ENCODE measurements at places on chromosomes 3 and 15.

DNA sequence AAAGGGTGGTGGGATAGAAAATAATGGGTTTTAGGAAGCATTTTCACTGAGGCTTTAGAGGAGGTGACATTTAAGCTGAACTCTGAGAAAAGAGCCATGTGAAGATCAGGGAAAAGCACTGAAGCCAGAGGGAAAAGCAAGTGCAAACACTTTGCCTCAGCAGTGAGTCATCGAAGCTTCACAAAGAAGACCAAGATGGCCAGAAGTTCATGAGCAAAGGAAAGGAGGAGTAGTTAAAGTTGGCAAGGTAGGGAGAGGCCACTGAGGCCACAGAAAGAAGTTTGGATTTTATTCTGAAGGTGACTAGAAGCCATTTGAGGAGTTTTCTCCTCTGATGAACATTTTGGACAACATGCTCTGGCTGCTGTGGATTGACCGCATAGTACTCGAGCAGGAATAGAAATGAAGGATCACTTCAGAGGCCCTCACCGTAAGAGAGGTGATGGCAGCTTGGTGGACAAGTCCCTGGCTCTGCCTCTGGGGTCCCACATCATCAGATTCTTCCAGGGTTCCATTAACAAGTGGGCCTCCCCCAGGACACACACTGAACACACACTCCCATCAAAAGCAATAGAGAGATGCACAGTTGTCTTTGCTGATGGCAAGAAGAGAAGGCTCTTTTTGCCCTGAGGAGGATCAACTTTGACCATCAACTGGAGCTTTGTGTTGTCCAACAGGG lies 75.5 kb downstream of the TOP2B start:
- DNase-seq, result no peak

- DNase-seq, result no peak
Observed at GRCh38 chr3:195226900-195227447, 44.0 kb downstream of the XXYLT1 start.

DNA sequence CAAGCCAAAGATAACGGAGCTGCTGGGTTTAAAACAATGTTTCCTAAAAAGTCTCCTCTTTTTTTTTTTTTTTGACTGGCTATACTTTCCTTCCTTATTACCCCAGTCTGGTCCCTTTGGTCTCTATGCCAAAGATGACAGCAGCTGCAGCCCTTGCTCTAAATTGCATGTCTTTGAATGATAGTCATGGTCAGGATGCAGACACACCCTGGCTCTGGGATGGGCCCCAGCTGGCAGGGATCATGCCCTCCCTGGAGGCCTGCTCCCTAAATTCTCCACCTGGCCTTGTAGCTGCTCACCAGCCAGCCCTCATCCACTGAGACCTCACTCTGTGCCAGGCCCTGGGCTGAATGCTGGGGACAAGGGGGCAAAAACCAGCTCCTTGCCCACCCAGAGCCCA lies 95.8 kb downstream of the MESD start:
- DNase-seq, result no peak

DNA sequence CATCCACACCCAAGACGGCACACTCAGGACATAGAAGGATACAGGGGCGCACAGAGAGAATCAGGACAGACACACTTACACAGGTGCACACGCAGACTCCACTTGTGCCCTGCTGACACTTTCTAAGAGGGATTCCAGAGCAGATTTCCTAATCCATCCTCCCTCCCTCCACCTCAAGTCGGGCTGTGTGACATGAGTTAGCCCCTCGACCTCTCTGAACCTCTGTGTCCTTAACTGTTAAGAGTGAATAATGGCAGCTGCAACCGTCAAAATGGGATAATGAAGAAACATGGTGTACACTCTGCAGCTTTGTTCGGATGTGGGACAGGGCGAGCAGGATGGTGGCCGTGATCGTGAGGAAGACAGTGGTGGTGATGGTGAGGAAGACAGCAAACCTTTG lies 100.1 kb downstream of the CPN2 start:
- DNase-seq, result no peak

DNA sequence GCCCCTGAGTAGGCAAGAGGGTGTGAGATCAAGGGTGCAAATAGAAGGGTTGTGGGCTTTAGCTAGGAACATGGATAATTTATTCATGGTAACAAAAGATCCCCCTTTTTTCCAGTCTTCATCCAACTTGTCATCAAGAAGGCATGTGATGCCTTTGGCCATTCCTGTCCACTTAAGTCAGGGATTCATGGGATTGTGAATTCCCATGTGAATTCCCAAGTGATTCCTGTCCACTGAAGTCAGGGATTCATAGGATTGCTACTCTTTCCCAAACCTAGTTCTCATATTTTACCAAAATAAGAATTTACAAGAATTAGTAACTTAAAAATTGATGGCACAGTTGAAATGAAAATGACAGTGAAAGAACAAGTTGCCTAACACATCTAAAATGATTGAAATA lies 40.8 kb downstream of the HMG20A start:
- DNase-seq, result no peak

- DNase-seq, result no peak
Observed at GRCh38 chr3:53773021-53773436, 73.2 kb downstream of the CHDH start.

- DNase-seq, result no peak
Observed at GRCh38 chr3:99808163-99808794, 9.4 kb upstream of the CMSS1 start.

DNA sequence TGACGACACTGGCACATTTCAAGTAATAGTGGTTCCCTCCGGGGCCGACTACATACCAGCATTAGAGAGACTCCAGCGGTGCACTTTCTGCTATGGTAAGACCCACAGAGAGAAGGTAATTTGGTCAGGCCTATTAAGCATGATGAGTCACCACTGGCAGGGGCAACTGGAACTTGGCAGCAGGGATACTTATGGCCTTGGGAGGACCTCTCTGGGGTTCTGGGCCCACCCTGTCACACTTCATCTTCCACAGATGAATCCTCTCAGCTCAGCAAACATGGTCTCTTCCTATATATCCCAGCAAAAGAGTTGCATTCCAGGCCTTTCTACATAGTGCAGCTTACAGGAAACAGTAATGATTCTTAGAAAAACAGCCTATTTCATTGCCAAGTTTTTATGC lies 88.0 kb downstream of the PIK3R4 start:
- no peak for DNase-seq

DNA sequence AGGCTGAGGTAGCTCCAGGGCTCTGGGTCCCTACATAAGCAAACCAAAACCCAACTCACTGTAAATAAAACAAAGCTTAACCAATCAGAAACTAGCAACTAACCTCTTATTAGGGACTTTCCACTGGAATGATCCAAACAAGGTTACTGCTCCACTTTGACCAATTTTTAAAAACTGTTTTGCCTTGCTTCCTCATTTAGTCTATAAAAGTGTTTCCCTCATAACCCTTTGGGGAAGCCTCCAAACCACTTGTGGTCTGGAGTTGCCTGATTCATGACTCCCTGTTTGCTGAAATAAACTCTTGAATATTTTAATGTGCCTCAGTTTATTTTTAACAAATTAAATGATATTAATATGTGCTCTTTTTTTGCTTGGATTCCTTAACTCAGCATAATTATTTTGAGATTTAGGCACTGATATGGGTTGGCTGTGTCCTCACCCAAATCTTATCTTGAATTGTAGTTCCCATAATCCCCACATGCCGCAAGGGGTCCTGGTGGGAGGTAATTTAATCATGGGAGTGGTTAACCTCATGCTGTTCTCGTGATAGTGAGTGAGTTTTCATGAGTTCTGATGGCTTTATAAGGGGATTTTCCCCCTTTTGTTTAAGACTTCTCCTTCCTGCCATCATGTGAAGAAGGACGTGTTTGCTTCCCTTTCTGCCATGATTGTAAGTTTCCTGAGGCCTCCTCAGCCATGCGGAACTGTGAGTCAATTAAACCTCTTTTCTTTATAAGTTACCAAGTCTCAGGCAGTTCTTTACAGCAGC lies 90.6 kb downstream of the CD200R1L start:
- no peak for DNase-seq

GRCh38 chr3:170865209-170866094 lies 4.5 kb downstream of the RPL22L1 start:
- DNase-seq, result no peak

DNA sequence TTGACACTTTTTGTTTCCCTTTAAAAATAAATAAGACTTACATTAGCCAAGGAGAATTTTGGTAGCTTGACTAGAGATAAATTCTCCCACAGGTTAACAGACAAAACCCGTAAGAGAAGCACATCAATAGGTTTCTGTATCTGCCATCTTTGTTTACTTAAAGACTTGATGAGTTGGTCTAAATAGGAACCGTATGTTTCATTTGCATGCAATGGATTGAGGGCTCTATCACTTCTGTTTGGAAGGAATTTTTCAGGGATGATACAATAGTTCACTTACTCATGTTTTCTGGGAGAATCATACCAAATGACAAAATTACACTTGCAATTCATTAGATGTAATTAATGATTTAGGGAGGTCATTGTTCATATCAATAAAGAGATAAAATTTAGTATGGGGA lies 631.5 kb upstream of the NR2F2 start:
- DNase-seq, result no peak

DNA sequence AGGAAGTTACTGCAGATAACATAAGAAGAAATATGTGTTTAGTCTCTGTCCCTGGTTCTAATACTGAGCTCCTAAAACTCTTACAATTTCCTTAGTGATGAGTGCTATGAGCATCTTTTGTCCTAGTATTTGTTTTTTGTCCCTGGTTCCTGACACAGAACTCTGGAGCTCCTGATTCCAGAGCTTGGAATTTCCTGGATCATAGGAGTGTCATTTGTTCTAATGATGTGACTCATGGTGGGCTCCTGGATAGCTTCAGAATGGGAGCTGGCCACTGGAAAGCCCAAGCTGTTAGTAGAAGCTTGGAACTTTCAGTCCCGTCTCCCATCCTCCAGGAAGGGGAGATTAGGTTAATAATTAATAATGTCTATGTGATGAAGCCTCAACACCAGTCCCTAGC lies 98.2 kb downstream of the CNTN6 start:
- no peak for DNase-seq

DNA sequence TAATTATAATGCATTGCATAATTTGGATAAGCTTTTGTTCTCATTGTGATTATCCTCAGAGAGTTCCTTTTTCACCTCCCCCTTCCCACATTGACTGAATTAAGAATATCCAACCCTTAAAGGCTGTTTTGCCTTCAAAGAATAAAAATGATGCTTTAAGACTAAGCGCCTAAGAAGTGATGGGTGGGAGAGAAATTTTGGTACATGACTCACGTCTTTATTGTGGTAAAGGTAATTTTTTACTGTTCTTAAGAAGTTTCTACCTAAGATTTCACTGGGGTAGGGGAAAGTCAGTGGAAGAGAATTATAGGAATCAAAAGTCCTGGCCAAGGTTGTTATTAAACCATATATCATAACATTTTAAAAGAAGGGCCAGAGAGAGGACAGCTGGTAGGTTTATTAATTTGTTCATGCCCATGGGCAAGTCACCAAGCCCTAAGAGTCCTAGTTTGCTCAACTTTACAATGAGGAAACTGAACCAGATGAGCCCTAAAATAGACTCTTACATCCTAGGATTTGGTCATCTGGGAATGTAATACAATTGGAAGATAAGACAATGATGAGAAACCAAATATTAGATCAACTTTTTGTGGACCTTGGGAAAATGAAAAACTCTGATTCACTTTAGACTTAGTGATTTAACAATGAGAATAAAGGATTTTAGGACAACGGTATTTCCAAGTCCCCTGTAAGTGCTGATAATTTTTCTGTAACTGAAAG lies 101.1 kb upstream of the RASGRP1 start:
- DNase-seq, result no peak

DNA sequence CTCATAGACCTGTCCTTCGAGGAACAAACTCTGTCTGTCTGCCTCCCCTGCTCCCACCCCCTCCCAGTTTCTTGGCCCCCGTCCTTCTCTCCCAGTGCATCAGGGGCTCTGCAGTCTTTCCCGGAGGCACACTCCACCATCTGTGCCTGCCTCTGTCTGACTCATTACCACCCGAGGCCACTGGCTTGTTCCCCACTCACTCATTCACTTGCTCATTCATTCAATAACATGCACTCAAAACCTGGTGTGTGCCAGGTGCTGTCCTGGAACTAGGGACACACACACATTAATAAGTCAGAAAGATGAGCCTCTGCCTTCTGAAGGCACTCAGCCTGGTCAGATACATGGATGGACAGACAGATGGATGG lies 12.4 kb downstream of the AMIGO3 start:
- no peak for DNase-seq

DNA sequence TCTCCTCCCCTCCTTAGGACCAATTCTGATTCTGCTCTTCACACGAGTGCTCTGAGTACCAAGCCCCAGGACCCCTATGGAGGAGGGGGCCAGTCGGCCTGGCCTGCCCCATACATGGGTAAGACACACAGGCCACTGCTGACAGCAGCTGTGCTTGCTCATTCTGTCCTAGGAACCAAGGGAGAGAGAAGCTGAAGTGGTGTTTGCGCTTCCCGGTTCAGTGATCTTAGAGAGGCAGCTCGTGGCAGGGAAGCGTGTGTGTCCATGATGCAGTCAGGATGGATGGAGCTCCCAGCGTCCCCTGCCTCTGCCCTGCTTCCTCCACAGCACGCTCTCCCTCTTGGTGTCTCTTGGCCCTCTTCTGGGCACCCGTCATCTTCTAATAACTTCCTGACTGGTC lies 77.6 kb downstream of the CRTC3 start:
- DNase-seq, result no peak

- DNase-seq, result no peak
Observed at GRCh38 chr3:42631620-42632019, 21.9 kb upstream of the ZBTB47 start.

DNA sequence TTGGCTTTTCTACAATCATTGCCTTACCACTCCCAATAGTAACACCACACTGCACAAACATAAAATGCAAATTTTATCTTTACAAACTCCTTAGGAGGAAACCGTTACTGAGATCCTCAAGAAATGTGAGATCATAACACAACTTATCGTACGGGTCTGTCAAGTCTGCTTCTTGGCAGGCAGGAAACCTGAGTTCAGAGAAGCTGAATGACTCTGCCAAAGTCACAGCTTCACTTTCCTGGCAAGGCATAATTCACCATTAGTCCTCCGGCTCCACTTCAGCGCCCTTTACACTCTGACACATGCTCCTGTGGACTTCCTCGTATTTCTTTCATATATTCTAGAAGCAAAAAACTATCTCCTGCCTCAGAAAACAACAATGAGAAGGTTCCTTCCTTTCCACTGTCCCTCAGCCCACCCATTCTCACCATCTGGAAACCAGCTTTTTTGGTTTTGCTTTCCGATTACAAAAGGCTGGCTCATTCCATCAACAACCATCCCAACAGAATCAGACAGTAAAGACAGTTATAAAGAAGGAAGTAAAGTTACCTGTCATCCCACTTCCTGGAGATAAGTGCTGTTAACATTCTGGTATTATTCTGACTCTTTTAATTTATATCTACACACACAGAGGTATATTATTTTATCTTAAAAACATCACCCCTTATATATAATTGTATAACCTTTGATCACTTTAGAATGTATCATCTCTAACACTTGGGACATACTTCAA lies 223.4 kb downstream of the STT3B start:
- DNase-seq, result no peak

- no peak for DNase-seq
Observed at GRCh38 chr3:194328053-194328657, 23.0 kb downstream of the CPN2 start.

- DNase-seq, result peak; percentile 64
Observed at GRCh38 chr3:124217542-124217941, 225.6 kb upstream of the ROPN1 start.

Data from left renal pelvis (tissue), 4 donors.